ENCODE measurements at places on chromosomes 3 and 15.

DNA sequence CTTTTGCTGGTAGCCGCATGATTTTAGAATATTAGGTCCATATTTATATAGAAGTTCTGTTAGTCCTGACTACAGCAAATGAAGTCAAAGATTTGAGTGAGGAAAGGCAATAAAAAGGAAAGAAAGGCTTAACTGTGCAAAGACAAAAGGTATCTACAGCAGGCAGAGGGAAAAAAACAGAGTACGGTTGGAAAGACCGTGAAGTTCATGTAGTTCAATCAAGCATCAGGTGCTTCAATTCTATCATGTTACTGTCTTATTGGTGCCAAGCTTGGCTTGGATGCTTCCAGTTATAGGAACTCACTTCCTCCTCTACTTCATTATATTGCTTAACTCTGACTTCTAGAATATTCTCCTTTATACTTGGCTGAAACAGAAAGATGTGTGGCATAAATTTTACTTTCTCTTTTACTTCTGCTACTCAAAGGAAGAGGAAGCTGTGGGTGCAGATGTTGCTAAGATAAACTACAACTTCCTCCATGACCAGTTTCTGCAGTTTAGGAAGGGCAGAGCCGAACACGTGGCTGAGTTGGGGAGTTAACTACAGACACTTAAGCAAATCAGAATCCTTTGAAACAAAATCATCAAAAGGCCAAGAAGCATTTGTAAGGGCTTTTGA is 72.6 kb upstream of the ZBED2 start:
- DNase-seq, result peak; percentile 87

DNA sequence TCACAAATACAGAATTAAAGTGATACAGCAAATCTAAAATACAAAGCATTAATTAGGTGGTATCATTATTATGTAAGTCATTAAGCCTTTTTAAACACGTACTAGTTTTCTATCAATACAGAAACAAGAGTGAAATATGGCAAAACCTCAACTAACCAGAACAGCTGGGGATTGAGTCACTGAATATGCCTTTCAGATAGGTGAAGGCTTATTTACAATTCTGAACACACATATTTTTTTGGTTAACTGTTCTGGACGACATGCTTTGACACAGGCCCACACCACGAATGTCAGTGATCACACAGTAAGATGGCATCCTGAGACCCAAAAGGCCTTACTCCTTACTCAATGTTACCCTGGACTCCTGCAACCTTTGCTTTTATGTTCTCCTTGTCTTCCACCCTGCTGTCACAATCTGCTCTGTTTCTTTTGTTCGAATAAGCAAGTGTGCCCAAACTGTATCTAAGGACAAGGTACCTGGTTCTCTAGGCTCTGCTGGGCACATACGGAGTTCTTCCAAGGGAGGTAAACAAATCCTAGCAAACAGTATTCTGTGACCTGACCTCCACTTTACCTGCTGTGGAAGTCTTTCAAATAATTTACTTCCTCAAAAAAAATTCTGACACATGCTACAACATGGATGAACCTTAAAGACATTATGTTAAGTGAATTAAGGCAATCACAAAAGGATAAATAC is 7.0 kb downstream of the SFMBT1 start:
- DNase-seq, result no peak

DNA sequence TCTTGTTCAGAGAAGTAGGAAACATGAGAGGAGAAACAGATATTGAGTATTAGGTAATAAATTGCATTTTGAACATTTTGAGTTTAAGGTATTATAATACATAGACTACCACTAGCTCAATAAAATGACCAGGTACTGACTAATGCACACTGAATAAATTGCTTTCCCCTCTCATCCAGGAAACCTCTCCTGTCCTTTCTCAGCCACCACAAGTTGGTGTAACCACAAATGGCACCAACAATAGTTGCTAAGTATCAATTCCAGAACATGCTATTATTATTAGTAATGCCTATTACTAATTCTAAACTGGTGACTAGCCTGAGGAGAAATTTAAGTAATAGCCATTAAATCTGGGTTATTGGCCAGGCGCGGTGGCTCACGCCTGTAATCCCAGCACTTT is 47.3 kb upstream of the XRN1 start:
- DNase-seq, result no peak

DNA sequence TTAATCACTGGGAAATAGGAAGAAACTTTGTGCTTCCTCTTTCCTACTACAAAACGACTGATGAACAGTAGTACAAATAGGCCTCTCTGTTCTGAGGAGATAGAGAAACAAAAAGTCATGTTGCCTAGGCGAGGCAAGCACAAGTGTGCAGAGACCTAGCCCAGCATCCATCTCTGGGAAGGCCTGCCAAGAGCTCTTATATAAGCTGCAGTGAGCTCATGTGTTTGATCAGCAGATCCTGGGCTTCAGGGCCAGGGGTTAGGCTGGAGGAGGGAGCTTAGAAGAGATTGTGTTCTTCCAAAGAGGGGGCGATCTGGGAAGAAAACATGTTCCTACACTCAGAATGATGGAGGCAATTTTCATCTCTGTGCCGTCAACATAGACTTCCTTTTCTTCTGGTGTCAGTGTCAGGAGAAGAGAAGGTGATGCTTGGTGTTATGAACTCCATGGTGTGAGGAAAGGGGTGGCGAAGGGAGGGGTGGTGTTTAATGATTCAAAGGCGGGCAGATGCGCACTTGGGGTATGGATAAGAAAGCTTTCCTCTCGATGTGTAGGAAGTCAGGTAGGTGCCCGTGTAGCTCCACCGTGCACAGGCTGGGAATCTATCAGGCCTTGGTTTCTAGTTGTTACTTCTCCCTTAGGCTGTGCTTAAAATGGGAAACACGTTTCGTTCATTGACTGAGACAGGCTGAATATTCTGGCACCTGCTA is 29.5 kb upstream of the ETV5 start:
- no peak for DNase-seq

DNA sequence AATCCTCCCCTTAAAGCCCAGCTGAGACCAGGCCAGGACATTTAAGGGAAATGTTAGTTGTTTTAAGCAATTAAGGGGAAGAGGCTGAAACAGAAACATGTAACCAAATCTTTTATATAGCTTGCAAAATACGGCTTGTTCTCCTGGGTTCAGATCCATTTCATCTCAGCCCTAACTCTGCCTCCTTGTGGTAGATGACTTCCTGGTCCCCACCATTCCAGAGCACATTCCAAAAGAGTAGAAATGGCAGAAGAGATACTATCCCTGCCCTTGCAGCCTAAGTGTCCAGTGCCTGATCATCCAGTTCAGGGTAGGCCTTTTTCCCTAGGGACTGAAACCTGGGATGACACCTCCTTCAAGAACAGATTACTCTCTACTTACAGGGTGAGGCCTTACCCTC is 266.2 kb upstream of the VEPH1 start:
- DNase-seq, result no peak

All from GM12864 (cell line).